ENCODE measurements at places on chromosomes 5 and 9.

DNA sequence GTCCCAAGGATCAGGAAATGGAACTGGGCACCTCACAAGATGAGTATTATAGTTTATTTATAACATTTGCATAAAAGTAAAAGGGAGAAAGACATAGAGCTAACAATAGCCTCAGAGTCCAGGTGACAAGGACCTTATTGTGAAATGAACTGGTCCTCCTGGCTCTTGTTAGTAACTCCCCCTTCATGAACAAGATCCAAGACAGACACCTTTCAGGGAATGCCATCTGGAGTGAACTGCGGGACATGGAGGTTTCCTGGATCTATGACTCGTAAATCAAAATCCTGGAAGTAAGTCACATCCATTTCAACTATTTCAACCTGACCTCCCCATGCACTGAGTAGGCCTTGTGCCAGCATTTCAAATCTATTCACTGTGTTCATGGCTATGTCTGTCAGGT, 129.5 kb upstream of the GAS1 start:
- DNase-seq = peak; percentile 47

DNA sequence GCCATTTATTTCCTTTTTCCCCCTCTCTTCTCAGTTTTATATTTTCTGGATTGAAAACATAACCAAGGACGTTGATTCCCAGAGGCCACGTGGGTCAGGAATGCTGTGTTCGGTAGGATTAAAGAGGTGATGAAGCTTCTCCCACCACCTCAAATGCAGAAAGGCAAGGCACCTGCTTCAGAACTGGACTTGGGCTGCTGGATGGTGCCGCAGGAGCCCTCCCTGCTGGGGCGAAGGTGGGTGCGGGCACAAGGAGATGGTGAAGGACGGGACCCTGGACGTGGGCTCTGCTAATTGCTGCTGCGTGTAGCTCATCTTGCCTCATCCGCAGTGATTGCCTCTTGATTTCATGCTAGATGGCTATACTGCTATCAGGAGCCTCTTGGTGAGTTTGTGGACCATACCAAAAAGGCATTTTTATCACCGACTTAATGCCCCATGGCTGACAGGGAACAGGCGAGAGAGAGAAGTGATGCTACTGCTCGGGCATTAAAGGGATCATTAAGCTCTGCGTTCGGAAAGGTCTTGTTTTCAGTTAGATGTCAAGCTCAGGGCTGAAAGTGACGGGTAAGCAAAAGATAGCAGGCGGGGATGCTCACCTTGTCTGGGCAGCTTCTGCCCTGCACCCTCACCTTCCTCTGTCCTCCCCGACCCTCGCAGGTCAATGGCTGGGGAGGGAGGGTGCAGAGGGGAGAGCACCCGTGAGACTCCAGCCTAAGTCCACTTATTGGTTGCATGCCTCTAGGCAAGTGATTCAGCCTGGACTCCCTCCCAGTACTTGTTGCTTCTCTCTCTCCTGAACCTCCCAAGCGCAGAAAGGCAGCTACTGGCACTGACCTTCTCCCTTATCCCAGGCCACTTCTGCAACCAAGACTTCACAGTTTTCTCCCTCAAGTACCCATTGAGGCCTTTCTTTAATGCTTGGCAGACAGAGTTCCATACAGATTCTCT, 71.6 kb upstream of the FSTL4 start:
- no peak for DNase-seq

DNA sequence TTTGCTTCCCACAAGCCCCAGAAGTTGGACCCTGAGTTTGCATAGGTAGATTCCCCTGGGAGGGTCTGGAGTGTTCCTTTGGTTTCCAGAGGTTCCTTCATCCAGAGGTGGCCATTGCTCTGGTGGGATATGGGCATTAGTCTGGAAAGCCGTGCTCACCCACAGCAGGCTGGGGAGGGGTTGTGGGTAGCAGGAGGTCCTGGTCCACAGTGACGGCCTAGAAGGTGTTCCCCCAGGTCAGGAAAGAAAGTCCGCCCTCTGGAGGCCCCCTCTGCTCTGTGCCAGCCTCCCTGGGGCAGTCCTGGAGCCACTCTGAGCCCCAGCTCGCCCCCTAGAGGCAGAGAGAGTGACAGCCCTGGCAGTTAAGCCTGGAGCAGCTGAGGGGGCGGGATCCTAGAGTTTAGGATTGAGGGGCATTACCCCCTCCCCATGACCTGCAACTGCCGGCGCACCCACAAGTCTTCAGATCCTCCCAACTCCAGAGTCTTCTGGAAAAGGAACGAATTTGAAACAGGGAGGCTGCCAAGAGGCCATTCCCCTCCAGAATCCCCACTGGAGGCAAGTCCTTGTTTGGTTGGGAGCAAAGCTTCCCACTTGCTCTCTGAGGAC, 36.8 kb downstream of the NDST1 start:
- peak; percentile 64 for DNase-seq

DNA sequence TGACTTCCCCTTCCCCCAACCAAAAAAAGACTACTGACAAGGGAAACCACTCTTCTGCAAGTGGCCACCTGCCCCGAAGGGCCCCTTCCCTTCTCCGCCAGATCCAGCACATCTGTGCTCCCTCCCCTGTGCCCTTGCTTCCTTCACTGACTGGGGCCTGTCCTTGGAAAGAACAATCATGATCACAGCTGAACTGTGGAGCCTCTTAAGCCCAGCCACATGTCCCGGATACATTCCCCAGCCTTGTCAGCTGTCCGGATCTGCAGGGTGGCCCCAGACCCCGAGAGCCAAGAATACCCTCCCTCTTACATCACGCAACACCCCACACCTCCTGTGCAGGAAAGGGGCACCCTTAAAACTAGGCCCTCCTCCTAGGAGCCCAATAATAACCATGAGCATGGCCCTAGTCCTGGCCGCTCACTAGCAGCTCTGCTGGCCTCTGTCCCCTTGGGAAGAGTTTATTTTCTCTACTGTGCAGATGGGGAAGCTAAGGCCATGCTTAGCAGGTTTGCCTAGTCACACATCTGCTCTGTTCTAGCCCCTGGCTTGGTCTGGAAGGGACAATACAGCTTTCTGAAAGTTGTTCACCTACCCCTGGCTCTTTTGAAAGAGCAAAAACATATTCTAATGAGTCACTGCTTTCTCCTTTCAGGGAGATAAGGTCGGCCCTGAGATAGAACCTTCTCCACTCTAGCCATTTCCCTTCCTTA, 3.8 kb downstream of the SPRY4 start:
- no peak for DNase-seq

DNA sequence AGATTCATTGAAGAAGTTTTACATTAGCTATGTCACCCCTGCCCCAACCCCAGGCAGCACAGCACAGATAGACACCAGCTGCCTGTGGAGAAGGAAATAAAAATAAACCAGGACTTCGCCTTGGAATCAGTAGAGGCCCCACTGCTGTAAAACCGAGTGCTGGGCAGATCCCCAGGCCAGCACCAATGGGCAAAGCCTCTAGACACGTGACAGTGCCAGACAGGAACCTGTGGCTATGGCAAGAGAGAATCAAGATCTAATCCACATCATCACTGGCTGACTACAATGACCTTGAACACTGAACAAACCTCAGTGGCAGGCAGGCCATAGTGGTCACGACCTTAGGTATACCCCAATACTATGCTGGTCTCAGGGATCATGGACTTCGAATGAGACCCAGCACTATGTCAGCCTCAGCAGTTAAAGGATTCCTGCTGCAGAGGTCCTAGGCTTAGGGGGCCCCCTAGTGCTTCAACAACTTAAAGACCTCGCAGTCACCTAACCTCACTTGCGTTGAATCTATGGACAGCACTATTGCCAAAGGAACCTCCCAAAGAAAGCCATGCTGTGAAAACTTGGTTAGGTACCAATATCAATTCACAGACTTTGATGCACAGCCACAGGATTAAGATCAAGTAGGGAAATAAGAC, 2118.6 kb upstream of the C9orf72 start:
- peak; percentile 49 for DNase-seq

Measured in fibroblast of mammary gland (primary cell).